ENCODE measurements at places on chromosomes 11 and 22. TPM values are rescaled to one million over a fixed set of nuclear protein-coding genes. Genes with fewer than 3 reads are reported as not detected.

The OR56A1 gene
- total RNA-seq: 0.23 TPM

The CRYAB gene
- 8.5 TPM for total RNA-seq

The HEPHL1 gene
- not detected for total RNA-seq

The RAB36 gene
- 7.4 TPM for total RNA-seq

The SCGB1D2 gene
- not detected for total RNA-seq

The MUC2 gene
- total RNA-seq: not detected

The OR51E2 gene
- total RNA-seq: under 0.01 TPM

The OR4A16 gene
- total RNA-seq: not detected

The SCGB1C1 gene
- total RNA-seq: not detected

The MYO18B gene
- 0.46 TPM for total RNA-seq

The PATE4 gene
- not detected for total RNA-seq

The KIRREL3 gene
- total RNA-seq: 30.0 TPM

The TRMU gene
- total RNA-seq: 25.4 TPM

The CEP126 gene
- total RNA-seq: 12.9 TPM

The KDELR3 gene
- 1.2 TPM for total RNA-seq
